GM23248 (cell line): ENCODE measurements at places on chromosomes 11 and 22. TPM values are rescaled to one million over a fixed set of nuclear protein-coding genes. Genes with fewer than 3 reads are reported as not detected.

DNA sequence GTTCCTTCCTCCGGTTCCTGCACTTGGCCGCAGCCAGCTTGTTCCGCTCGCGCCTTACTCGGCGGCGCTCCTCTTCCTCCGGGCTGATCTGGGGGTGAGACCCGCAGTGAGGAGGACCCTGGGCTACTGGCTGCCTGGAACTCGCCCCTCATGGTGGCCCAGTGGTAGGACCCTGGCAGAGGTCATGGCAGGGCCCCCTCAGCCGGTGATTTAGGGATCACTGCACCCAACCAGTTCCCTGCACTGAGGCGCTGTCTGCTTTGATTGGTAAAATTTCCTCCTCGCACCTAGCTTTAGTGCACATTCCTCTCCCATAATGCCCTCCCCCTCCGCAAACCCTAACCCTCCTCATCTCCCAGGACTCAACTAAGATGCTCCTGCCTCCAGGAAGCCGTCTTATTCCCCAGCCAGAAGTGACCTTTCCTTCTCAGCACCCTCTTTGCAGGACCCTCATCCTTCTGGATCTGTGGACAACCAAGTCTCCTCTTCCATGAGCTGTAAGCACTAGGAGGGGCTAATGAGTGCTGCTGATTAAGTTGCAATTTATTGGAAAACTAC, 3.6 kb downstream of the CCDC85B start:
- no peak for DNase-seq
- no peaks in the 10 kb centered on the region for H3K27me3 ChIP-seq
- H3K27ac ChIP-seq: peak overlapping the region; percentile 99
- H3K36me3 ChIP-seq: peaks cover 43% of the 10 kb centered on the region; the same call in 1 of the 2 replicates
- peak overlapping the region; percentile 95 for H3K4me3 ChIP-seq
- H3K4me1 ChIP-seq: peaks cover 66% of the 10 kb centered on the region

- no peaks in the 10 kb centered on the region for H3K36me3 ChIP-seq
- H3K27ac ChIP-seq: no peak overlapping the region
- no peak overlapping the region for H3K4me3 ChIP-seq
- no peaks in the 10 kb centered on the region for H3K4me1 ChIP-seq
- DNase-seq: no peak
These were observed 94.8 kb downstream of the TENM4 start for GRCh38 chr11:79346021-79346420.

- H3K4me1 ChIP-seq: peaks cover 41% of the 10 kb centered on the region
- H3K27me3 ChIP-seq: no peaks in the 10 kb centered on the region
- H3K36me3 ChIP-seq: peaks cover 21% of the 10 kb centered on the region
- H3K4me3 ChIP-seq: peak overlapping the region; percentile 99
These were observed 1.2 kb downstream of the CAPRIN1 start for GRCh38 chr11:34052608-34053160.

- no peaks in the 10 kb centered on the region for H3K27me3 ChIP-seq
- peaks cover 7% of the 10 kb centered on the region; the same call in 1 of the 2 replicates for H3K36me3 ChIP-seq
- DNase-seq: no peak
- H3K4me1 ChIP-seq: peaks cover 30% of the 10 kb centered on the region
These were observed 397 bp upstream of the CD44 start for GRCh38 chr11:35138606-35138942.

DNA sequence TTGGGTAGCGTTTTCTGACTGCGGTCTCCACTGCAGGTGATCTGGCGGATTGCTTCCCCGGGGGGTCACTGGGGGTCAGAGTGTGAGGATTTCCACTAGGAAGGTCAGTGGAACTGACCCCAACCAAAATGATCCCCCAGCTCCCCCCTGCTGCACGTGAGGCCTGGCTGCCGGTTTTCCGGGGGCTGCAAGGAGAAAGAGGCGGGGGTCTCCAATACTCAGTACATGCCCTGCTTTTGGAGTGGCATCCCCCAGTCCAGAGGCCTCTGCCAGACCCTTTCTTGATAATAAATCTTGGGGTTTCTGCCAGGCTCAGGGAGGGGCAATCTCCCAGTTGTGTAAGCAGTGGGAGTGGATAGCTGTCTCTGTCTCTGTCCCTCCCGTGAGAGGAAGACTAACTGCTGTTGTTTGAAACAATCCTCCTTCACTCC, 71.5 kb upstream of the RTL6 start:
- peaks cover 4% of the 10 kb centered on the region for H3K4me1 ChIP-seq
- DNase-seq: no peak
- H3K36me3 ChIP-seq: no peaks in the 10 kb centered on the region

DNA sequence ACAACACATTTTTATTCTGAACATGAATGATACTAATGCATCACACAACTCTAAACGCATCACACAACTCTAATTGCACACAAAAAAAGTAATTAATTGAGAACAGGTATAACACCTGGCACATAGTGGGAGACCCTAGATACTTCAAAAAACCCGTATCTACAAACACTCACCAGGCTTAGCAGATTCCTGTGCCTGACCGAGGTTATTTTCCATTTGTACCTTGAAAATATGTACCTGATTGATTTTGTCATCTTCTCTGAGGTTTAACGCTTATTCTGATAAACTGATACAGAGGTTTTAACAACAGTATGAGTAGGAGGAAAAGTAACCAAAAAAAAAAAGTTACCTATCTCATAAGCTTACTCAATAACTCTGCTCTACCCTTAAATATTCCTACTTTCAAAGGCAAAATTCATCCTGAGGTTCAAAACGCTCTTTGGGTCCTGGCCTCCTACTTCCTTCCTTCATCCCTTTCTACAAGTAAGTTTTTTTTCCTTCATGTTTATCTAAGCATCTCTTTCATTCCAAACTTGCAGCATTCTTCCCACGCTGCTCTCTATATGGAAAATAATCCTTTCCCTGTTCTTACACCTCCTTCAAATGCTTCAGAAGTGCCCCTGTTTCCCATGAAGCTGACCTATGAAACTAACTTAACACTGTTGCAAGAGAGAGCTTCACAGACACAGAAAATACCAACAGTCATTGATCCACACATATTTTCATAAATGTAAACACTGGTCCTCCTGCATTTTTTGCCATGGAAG, 73.3 kb downstream of the ETS1 start:
- H3K36me3 ChIP-seq: peaks cover 27% of the 10 kb centered on the region
- H3K27ac ChIP-seq: no peak overlapping the region
- DNase-seq: peak; percentile 9
- H3K4me1 ChIP-seq: peaks cover 66% of the 10 kb centered on the region
- H3K4me3 ChIP-seq: no peak overlapping the region

DNA sequence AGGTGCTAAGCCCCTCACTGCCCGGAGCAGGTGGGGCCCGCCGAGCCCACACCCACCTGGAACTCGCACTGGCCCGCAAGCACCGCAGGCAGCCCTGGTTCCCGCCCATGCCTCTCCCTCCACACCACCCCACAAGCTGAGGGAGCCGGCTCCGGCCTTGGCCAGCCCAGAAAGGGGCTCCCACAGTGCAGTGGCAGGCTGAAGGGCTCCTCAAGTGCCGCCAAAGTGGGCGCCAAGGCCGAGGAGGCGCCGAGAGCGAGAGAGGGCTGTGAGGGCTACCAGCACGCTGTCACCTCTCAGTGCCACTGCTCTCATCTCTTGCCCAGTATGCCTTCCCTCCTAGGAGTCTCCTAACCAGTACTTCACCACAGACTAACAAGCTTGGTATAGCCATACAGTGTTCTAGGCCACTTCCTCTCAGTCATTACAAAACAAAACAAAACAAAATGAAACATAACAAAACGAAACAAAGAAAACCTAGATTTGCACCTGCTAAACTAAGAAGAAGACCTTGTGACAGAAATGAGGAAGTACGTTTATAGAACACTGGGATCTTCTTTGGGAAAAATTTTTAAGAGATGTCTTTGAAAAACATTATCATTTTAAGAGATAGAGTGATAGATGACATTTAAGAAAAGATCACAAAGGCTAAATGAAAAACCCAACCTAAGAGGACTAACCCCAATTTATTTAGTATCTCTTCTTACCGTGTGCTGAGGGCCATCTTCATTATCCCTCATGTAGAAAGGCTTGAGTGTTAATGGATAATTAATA, 47.7 kb upstream of the GAB2 start:
- H3K36me3 ChIP-seq: no peaks in the 10 kb centered on the region
- no peaks in the 10 kb centered on the region for H3K27me3 ChIP-seq
- H3K27ac ChIP-seq: no peak overlapping the region
- H3K4me3 ChIP-seq: no peak overlapping the region
- no peak for DNase-seq

DNA sequence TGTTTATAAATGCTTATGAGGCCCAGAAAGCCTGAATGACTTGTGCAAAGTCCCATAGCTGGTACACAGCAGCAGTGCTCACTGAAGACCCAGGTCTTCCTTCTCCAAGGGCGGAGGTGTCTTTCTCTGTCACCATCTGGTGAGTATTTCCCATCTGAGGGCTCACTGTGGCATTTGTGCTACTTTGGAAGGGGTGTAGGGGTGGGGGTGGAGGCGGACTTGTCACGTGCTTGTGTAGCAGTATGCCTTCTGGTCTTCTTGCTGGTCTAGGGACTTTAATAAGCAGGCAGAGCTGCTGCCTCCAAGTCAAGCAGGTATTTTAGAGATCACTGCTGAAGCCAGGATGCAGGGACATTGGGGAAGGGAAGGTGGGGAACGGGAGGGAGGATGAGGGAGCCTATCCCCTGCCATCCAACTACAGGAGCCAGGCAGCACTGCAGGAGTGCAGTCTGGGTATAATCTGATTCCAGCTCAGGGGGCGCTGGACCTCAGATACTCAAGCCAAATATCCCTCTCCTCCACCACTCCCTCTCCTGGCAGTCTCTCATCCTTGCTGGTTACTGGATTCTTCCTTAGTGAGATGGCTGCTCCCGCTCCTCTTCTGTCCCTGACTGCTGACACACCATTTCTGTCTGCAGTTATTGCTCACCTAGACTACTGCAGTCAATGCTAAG, 3.4 kb downstream of the ABCC8 start:
- no peak overlapping the region for H3K4me3 ChIP-seq
- DNase-seq: peak; percentile 5
- H3K36me3 ChIP-seq: no peaks in the 10 kb centered on the region
- no peaks in the 10 kb centered on the region for H3K4me1 ChIP-seq

- H3K4me1 ChIP-seq: no peaks in the 10 kb centered on the region
- H3K27ac ChIP-seq: no peak overlapping the region
- DNase-seq: no peak
- no peaks in the 10 kb centered on the region for H3K27me3 ChIP-seq
- H3K36me3 ChIP-seq: no peaks in the 10 kb centered on the region
These were observed 23.7 kb downstream of the SFI1 start for GRCh38 chr22:31520051-31520450.

- H3K4me1 ChIP-seq: peaks cover 21% of the 10 kb centered on the region
- DNase-seq: peak; percentile 87
- peak overlapping the region; percentile 56 for H3K27ac ChIP-seq
- H3K4me3 ChIP-seq: no peak overlapping the region
These were observed 77.4 kb downstream of the GGTLC2 start for GRCh38 chr22:22721681-22722354.

GRCh38 chr11:128318856-128319474, 268.4 kb downstream of the ETS1 start:
- H3K4me3 ChIP-seq: no peak overlapping the region
- no peaks in the 10 kb centered on the region for H3K36me3 ChIP-seq
- no peaks in the 10 kb centered on the region for H3K27me3 ChIP-seq
- H3K27ac ChIP-seq: no peak overlapping the region
- H3K4me1 ChIP-seq: no peaks in the 10 kb centered on the region

DNA sequence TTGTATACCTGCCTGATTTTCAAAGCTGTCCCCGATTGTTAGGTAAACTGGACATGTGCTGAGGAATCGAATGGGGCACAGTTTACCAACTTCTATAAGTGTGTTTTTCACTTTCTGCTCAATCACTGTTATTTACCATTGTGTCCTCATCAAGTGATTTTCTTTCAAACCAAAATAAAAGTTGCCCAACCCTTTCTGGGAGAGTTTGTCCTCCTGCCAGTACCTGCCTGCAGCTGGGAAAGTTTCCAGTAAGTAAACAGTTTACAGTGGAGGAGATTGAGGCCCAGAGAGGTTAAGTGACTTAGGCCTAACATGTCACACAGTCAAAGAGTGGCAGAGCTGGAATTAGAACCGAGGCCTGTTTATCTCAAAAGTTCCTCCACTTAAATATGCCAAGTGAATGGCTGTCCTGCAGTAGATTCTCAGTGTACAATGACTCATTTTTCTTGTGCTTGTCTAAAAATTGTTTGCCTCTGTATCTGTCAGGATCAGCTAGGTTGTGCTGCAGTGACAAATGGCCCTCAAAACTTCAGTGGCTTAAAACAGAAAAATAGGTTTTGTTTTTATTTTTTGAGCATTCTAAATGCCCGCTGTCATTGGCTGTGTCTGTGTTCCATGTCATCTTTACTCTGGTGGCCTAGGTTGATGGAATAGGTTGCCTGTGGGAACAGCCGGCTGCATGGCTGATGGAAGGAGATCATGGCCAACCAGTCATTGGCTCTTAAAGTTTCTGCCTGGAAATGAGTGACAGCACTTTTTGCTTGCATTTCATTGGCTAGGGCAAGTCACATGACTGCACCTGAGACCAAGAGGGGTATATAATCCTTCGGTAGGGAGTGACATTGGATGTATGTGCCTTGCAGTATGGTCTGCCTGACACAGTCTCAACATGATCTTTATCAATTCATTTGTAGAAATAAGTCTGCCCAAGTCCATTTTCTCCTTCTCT, 61.8 kb upstream of the CRYBB3 start:
- H3K4me1 ChIP-seq: no peaks in the 10 kb centered on the region
- H3K36me3 ChIP-seq: no peaks in the 10 kb centered on the region
- H3K27ac ChIP-seq: no peak overlapping the region
- H3K4me3 ChIP-seq: no peak overlapping the region

- no peaks in the 10 kb centered on the region for H3K27me3 ChIP-seq
- no peaks in the 10 kb centered on the region for H3K4me1 ChIP-seq
- no peak overlapping the region for H3K4me3 ChIP-seq
These were observed 7.2 kb downstream of the IRAG1 start for GRCh38 chr11:10686311-10686710.

- H3K27me3 ChIP-seq: peaks cover 16% of the 10 kb centered on the region; the same call in 1 of the 2 replicates
- H3K4me1 ChIP-seq: no peaks in the 10 kb centered on the region
- no peak overlapping the region for H3K4me3 ChIP-seq
- DNase-seq: no peak
- no peaks in the 10 kb centered on the region for H3K36me3 ChIP-seq
These were observed 375.5 kb upstream of the NARS2 start for GRCh38 chr11:78949976-78950690.

LRRN4CL gene
- polyA plus RNA-seq: 2.1 and 2.3 TPM in 2 replicates

CARD18 gene
- polyA plus RNA-seq: not detected in 2 replicates

CD3G gene
- not detected in 2 replicates for polyA plus RNA-seq

MS4A12 gene
- not detected in 2 replicates for polyA plus RNA-seq

HBD gene
- not detected in 2 replicates for polyA plus RNA-seq

FZD4 gene
- polyA plus RNA-seq: 7.8 and 8.3 TPM in 2 replicates
